ENCODE measurements at places on chromosomes 7 and 10.

DNA sequence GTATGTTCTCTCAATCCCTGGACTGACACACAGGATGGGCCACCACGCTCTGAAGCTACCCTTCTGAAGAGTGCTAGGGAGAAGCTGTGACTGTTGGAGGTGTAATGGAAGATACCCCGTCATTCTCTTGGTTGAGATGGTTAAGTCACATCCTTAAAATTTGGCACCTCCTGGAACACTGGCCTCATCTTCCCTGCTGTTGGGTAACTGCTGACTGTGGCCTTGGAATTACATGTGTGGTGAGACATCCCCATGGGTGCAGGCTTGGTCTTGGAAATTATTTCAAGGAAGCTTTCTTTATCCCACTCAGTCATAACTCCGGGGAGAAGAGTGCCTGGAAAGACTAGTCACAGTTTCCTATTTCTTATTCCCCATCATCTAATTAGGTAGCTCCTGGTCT lies 62.0 kb downstream of the LRMDA start:
- DNase-seq, result no peak

DNA sequence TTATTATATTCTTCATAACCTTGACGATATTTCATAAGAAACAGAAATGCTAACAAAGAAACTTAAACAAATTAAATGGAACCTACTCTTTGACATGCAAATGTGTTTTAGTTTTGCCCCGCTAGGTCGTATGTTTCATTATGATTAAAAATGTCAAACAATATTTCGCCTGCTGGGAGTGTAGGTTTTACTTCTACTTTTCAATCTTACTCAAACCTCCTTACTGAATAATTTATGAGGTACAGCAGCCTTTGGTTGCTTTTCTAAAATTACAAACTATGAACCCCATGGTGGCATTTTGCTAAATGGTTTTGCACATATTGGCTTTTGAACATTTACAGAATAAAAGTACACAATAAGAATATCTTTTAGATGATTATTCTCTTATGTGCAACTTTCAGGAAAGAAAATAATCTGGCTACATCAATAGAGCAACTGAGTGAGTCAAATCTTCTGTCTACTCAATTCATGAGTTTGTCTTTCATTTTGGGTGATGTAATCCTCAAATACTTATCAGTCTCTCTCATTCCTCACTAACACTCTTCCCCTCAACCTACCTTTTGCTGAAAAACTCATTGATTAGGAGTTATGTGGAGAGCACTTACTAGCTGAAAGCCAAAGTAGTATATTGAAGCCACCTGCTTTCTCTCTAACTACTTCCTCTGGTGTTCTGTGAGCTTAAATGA lies 1226.4 kb downstream of the XPNPEP1 start:
- DNase-seq, result no peak

- no peak for DNase-seq
Observed at GRCh38 chr10:45373576-45374349, at the start of gene ALOX5. Gene ALOX5, plus strand, starts transcription at chr10:45374216. Its CDS starts 64 bp downstream, at chr10:45374280.

DNA sequence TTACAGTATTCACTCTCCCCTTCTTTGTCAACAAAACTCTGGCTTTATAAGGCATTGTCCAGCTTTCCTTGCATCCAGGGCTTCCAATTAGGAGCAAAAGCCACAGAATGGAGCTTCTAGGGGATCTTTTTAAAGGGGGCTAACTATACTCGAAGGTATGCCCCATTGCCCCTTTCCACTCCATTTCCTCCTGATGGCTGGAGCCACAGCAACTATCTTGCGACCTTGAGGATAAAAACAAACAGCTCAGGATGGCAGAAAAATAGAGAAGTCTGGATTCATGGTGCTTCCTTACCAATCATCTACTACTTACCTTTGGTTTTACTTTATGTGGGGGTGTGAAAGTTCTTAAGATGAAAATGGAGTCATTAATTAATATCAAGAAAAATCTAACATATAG lies 206.3 kb upstream of the PODXL start:
- no peak for DNase-seq

GRCh38 chr10:102195296-102195870 lies 30.7 kb upstream of the ELOVL3 start:
- DNase-seq, result no peak

GRCh38 chr7:17520941-17521340 lies 222.5 kb downstream of the AHR start:
- no peak for DNase-seq

GRCh38 chr7:46253520-46253919 lies 332.4 kb upstream of the IGFBP3 start:
- DNase-seq, result no peak

GRCh38 chr7:130920122-130920521 lies 186.1 kb upstream of the KLF14 start:
- DNase-seq, result no peak

DNA sequence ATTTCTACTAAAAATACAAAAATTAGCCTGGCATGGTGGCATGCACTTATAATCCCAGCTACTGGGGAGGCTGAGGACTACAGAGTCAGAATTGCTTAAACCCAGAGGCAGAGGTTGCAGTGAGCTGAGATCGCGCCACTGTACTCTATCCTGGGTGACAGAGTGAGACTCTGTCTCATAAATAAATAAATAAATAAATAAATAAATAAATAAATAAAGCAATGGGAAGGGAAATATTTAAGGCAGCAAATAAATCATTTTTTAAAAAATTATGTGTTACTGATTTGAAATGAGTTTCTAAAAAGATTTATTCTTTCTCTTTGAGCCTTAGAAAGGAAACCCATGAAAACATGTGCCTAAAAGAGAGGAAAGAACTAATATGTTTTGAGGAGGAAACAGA lies 45.2 kb upstream of the ZEB1 start:
- DNase-seq, result no peak

GRCh38 chr10:120710076-120710475 lies 141.1 kb upstream of the WDR11 start:
- no peak for DNase-seq

DNA sequence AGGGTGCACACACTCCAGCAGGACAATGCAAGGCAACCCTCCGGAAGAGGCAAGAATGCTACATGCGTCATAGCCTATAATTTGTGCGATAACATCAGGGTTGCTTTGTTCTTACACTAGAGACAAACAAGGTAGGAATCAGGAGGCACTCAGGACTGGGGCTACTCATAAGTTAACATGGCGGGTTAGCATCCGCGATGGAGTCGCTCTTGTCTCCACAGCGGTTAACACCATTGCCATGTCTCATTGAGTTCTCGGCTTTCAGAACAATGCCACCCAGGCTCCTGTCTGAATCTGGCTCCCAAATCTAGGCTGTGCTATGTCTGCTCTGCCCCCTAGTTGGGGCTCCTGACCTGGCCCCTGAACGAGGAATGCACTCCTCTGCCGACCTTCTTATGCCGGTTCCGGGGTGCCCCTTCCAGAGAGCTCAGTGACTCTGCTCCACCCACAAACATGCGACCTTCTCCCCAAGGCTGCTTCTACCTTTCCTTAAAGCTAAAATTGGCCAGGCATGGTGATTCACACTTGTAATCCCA lies 24.9 kb upstream of the SLF2 start:
- DNase-seq, result no peak

- DNase-seq, result no peak
Observed at GRCh38 chr10:131778842-131779241, 122.0 kb upstream of the PPP2R2D start.

DNA sequence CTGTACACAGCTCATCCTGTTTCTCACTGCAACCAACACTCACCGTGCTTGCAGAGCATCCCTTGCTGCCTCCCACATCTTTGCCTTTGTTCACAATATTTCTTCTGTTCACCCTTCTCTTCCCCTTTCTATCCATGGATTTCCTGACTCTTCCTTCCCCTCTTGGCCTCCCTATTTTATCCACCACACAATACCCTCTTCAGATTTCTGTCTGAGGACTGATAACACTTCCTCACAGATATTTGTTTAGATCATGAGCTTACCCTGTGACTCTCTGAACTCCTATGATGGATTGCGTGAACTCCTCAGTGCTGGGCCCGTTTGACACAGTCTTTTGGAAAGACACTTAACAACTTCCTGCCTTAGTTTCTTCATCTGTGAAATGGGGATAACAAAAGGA lies 62.8 kb upstream of the GPR158 start:
- no peak for DNase-seq

GRCh38 chr7:99790407-99790806 lies 6.4 kb upstream of the CYP3A4 start:
- no peak for DNase-seq

GRCh38 chr7:2480070-2480408 lies 3.8 kb upstream of the GRIFIN start:
- no peak for DNase-seq

- no peak for DNase-seq
Observed at GRCh38 chr10:17805330-17805729, 3.8 kb upstream of the MRC1 start.

GRCh38 chr10:77940627-77941026 lies 14.1 kb upstream of the DLG5 start:
- DNase-seq, result no peak

- DNase-seq, result no peak
Observed at GRCh38 chr7:22998519-22998896, 15.4 kb downstream of the HYCC1 start.

- DNase-seq, result no peak
Observed at GRCh38 chr10:60848126-60848525, 69.8 kb downstream of the CDK1 start.

DNA sequence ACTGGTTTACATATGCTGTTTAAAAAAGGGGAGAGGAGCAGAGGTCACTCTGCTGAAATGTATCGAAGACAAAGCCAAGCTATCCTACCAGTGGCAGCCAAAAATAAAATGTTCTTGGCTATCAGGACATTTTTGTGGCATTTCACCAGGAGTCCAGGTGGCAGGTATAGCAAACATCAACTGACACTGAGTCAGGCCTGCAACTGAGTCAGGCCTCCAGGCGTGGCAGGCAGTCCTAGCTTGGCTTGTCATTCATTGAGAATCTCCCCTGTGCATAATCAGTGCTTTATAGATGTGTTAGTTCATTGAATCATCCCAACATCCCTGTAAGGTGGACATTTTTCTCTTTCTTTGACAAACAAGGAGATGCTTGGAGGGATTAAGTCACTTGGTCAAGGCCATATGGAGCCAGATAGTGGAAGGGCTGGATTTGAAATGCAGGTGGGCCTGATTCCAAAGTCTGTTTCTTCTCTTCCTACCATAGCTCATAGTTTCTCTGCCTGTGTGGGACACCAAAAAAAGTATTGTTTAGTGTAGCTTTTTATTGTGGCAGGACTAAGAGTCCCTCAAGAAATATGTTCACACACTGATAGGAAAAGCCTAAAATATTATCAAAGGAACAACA lies 4.3 kb downstream of the DYNC1I1 start:
- DNase-seq, result no peak

DNA sequence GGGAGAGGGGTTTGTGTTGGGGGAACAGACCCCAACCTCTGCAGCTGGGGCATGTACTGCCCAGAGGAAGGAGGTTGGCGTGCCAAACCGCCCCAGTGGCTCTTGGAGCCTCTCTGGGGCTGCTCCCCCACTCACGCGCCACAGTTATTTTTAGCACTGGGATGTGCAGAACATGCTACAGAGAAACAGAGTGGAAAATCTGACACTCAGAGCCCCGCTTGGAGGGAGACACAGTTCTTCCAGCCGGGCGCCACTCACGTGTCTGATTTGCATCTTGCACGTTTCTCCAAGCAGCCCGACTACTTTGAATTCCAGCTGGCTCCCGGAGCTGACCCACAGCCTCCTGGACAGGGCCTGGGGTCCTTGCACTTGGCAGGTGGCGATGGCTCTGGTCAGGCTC lies 182.0 kb downstream of the RPS24 start:
- DNase-seq, result no peak

GRCh38 chr7:44629829-44630522 lies 23.5 kb downstream of the OGDH start:
- DNase-seq, result no peak

- DNase-seq, result no peak
Observed at GRCh38 chr10:93342366-93342765, 139.8 kb downstream of the MYOF start.

DNA sequence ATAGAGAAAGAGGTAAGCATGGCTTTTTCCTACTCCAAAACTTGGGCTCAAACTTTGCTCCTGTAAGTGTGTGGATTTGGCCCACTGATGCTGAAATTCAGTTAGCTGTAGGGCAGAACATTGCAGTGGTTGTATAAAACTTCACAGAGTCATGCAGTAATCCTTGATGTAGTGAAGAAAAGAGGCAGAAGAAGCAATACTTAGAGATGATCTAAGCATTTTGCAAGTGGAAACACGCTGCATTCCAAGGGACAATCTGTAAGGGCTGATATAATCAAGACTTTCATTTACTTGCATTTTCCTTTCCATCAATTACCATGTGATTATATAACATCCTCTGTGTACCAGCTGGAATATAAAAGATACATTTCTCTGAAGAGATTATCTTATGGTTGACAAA lies 338.8 kb downstream of the DNAJB9 start:
- DNase-seq, result no peak

DNA sequence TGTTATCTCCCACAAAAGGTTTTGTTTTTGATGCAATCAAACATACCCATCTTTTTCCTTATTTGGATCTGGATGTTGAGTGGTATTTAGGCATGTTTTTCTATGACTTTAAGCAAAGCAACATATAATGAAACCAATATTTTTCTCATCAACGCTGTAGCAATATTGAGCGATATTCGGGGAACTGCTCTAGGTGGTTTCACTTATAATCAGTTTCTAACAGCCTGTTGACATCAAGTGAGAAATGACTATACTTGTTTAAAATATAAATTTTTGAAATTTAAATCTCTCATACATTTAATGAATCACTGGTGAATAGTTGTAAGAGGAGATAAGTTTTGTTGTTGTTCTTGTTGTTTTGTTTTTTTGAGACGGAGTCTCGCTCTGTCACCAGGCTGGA lies 52.8 kb upstream of the CCAR1 start:
- DNase-seq, result no peak

GRCh38 chr7:114972567-114972966 lies 50.7 kb downstream of the MDFIC start:
- DNase-seq, result no peak

DNA sequence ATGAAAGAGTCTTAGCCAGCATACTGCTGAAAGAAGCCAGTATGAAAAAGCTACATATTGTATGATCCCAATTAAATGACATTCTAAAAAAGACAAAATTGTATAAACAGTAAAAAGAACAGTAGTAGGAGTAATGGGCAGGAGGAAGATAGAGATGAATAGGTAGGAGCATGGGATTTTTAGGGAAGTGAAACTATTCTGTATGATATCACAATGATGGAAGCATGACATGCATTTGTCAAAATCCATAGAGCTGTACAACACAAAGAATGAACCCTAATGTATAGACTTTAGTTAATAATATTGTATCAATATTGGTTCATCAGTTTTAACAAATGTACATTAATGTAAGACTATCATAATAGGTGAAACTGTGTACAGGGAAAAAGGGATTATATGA lies 147.9 kb downstream of the IMMP2L start:
- no peak for DNase-seq

DNA sequence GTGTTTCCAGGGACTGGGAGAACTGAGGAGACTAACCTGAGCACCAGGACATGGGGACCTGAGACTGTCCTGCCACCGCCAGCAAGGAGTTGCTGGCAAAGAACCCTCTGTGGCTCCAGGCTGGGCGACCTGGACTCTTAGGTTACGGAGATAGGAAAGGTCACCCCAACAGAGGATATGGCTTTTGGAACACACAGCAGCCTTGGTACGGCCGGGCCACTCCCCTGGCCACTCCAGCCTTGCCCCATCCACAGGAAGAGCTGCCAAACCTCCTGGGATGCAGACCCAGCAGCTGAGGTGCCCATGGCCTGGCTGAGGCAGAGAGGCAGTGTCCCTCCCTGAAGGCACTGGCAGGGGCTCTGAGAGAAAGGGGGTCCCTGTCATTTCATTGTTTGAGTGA lies 137.8 kb downstream of the OAT start:
- DNase-seq, result no peak
